ENCODE measurements at places on chromosomes 11 and 22.

DNA sequence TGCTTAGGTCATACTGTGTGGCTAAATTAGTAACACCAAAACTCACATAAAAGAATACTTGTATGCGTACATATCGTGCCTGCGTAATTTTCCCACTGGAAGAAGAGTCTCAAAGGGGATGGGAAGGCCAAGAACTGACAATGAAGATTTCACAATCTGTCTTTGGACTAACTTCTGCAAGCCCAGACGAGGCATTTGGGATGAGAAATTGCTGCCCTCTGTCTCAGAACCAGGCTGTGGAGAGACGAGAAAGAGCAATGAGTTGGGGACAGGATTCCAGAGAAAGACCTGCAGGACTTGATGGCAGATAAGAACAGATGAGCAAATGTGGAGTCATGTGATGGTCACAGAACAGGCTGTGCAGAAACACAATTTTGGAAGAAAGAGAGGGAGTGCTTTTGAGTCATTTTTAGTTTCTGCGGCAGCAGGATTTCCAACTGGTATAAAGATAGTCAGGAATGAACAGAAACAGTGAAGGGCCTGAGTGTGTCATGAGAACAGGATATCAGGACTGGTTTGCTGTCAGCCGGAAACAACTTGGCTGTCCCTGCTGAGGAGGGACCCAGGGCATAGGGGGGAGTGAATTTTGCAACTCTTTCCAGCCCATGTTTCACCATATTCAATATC lies 82.7 kb upstream of the CTSC start:
- no peak for DNase-seq

DNA sequence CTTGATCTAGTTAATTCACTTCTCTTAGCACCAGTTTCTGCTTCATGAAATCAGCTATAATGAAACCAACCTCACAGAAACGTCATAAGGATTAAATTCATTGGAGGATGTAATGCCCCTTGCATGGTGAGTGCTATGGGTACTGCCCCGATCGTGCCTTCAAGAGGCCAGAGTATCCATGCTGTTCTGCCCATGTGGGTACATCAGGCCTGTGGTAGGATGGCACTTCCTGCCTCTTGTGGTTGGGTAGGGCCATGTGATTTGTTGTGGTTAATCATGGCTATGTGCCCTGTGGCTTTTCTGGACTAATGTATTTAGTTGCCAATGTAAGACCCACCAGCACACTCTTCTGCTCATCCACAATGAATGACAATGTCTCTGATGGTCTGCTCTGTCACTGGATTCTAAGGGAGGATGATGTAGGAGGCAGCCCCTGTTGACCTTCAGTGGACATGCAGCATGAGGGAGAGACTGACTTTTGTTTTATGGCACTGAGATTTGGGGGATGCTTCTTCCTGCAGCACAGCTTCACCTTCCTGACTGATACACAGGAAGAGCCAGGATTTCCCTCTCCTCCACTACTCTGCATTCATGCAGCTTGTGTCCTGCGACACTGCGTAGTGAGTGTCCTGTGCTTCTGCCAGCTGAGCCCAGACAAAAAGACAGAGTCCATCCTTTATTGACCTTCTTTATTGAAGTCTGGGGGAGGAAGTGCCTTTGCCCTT lies 66.2 kb downstream of the DHCR7 start:
- DNase-seq = no peak

- DNase-seq = peak; percentile 87
These were observed 417.0 kb upstream of the DDI1 start for GRCh38 chr11:103619480-103619879.

- peak; percentile 33 for DNase-seq
These were observed 90.6 kb upstream of the FGF3 start for GRCh38 chr11:69909561-69910518.

DNA sequence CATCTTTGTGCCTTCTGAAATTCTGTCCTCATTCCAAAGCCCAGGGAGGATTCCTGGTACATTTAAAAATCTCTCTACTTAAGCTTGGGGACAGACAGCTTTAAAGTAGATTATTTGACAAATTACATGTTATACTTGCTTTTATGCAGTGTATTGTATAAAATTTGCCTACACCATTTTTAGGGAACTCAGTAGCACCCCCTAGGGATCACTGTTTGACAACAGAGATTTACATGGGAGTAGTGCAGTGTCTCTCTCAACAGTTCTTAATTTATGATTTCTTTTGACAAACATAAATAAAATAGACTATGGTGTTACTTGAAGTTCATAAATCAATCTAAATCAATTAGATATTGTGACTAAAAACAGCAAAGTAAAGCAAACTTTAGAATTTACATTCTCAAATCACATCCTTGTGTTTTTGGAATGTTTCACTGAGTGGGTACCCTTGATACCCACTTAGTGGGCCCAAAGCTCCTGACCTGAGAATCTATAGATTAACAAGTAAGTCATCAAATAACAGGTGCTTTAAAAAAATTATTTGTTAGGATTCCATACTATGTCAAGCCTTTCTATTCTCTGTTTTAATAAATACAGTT lies 428.8 kb downstream of the DYNC2H1 start:
- peak; percentile 58 for DNase-seq

DNA sequence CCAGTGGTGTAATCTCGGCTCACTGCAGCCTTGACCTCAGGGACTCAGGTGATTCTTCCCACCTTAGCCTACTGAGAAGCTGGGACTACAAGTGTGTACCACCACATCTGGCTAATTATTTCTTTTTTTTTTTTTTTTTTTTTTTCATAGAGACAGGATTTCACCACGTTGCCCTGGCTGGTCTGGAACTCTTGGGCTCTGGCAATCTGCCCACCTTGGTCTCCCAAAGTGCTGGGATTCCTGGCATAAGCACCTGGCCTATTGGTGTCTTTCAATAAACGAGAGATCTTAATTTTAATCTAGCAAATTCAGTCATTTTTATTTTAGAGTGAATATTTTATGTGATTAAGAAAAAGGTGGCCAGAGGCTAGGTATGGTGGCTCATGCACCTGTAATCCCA lies 40.1 kb downstream of the DGCR2 start:
- no peak for DNase-seq

GRCh38 chr11:85170184-85170583 lies 457.0 kb downstream of the DLG2 start:
- DNase-seq = peak; percentile 82

DNA sequence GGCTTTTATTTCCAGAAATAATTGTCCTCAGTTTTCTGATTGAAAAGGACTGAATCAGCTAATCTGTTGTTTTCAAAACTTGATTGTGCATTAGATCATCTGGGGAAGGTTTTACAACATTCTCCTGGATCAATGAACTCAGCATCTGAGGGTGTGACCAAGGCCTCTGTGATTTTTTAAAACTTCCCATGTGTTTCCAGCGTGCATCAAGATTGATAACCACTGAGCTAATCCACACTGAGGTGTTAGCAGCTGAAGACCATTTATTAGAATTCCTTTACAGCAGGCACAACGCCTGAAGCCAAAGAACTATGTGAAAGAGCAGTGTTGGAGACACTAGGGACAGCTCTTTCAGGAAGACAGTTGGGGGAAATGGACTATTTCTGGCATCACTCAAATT lies 10.2 kb downstream of the VSTM5 start:
- no peak for DNase-seq

- DNase-seq = no peak
These were observed 2.7 kb downstream of the DTX4 start for GRCh38 chr11:59174664-59175033.

DNA sequence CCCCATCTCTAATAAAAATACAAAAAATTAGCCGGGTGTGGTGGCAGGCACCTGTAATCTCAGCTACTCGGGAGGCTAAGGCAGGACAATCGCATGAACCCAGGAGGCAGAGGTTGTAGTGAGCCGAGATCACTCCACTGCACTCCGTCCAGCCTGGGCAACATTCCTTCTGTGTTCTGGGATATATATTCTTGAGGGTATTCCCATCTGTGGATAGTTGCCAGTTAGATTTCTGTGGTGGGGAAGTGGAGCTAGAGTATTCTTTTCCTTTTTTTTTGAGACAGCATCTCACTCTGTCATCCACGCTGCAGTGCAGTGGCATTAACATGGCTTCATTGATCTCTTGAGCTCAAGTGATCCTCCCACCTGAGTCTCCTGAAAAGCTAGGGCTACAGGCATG lies 9.1 kb upstream of the ZNF74 start:
- DNase-seq = no peak

DNA sequence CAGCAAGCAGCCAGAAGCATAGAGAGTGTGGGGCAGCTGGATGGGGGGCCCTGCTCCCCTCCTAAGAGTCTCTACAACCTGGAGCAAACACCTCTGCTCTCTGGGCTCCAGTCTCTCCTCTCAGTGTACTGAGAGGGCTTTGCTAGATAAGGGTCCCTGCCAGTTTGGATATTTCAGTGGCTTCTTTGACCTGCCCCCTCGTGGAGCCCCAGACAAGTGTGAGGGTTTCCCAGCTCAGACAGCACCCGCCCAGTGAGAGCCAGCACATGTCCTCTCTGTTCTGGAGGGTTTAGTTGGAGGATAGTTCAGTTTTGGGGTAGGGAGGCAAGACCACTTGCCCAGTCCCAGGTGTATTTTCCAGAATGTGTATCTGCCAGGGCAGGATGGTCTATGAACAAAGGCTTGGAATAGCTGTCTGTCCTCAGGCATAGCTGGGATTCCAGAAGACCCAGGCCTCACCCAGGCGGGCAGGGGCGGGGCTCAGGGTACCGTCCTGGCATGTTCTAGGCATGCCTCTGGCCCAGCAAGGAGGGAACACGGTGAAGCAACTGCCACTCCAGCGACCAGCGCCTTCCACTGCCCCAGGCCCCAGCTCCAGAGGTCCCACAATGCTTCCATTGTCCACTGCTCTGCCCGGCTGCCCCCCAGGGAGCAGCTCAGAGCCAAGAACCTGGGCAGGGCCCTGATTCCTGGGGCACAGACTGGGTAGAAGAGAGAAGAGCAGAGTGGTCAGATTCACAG lies 7.5 kb upstream of the MICALL1 start:
- DNase-seq = no peak

GRCh38 chr11:10762185-10762584 lies 11.1 kb downstream of the CTR9 start:
- DNase-seq = no peak

- no peak for DNase-seq
These were observed 28.4 kb upstream of the PPP6R3 start for GRCh38 chr11:68431984-68432645.

DNA sequence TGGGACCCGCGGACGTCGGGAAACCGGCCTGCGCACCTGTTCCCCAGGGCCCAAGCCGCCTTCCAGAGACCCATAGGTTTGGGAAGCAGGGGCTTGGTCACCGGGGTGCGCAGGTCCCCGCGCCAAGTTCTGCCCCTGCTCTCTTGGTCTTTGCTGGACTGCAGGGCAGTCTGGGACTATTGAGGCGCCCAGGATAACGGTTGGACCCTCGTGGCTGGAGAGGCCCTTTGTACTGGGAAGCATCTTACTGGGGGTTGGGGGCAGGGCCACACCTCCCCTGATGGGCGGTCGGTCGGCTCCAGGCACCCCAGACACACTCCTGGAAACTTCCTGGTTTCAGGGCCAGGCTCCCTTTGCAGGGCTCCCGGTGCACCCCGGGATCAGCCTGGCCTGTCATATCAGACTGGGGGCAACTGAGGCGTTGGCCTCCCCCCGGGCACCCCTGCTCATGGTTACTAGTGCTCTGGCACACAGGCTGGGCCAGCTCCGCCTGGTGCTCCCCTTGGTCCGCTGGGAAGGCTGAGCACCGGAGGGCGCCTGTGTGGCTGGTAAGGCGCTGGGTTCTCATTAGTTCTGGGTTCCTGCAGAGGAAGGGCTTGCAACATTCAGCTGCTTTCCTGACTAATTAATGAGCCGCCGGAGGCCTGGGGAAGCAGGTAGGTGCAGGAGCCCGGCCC lies 1250.5 kb downstream of the BRD1 start:
- DNase-seq = no peak

DNA sequence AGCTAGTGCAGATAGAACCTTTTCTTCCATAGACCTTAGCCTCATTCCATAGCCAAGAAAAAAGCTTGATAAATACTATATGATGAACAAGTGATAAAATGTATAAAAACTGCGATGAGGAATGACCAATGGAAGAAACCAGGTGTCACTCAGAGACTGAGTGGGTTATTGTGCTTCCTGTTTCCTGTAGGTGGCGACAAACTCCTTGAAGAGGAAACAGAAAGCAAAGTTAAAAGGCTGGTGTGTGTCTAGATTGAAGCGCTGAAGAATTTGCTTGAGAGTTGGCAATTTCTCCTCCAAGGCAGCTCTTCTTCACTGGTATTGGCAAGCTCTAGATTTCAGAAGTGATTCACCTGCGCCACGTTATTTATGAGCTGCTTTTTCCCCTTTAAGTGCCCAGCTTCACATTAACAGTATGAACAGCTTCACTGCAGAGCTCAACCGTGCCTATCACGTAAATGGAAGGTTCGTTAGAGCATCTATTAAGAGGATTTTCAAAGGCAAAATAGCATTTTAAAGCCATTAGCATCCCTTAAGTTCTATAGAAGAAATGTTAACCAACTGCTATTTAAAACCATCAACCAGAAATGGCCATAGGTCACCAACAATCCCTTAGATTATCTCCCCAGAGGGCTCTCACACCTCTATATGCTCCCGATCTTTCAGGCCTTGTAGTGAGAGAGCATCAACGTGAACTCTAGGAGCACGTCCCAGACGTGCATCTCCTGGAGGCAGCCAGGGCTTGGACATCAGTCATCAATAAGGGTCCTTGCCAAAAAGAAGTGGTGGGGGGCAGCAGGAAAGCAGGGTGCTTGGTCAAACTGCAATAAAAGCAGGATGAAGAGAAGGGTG lies 179.4 kb downstream of the CADM1 start:
- DNase-seq = peak; percentile 89

DNA sequence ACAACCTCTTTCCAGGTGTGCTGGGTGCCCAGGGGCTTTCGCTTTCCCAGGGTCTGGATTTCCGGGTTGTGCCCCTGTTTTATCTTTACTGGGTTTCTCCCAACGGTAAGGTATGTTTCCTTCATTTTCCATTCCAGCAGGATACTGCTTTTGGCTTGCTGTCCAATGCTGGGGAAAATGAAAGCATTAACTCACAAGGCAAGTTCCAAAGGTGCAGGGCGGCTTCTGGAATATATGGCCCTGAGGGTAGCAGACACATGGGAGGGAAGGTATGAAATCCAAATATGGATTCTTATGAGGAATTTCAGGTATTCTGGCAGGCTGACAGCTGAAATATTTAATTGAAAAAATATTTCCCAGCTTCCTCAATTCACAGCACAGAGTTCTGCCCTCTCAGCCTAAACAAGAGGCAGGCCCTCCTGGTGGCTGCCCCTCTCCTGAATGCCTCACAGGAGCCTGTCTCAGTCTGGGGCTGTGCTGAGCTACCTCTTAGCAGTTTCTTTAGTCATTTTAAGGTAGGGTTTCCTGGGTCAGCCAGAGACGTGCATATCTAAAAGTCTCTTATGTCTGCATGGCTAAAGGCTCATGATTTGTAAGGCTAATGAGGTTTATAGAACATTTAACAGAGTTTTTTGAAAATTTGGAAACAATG lies 318.6 kb upstream of the B3GAT1 start:
- DNase-seq = no peak

DNA sequence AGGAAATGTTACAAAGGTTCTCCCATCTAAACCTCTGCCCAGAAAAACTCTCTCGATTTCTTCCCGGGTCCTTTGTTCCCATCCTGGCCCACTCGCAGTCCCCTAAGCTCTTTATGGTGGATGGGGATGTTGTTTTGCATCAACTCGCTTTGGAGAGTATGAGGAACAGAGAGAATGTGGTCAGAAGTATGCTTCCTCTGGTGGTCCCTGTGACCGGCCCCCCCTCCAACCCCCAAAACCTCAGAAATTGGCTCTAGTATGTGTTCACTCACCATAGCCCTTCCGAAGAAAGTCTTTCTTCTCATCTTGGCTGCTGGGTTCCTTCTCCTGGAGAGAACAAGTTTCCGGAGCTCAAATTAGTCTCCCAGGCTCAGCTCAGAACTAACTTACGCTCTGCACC lies 54.4 kb downstream of the GRAMD1B start:
- no peak for DNase-seq

- no peak for DNase-seq
These were observed 19.5 kb downstream of the SLC5A12 start for GRCh38 chr11:26702406-26702805.

Data from DMS53 (cell line).